ENCODE measurements at places on chromosomes 12 and 14. TPM values are rescaled to one million over a fixed set of nuclear protein-coding genes. Genes with fewer than 3 reads are reported as not detected.

TAS2R30 gene
- total RNA-seq, result 1.7 TPM

CD69 gene
- total RNA-seq, result 0.69 TPM

KCNK13 gene
- 0.10 TPM for total RNA-seq

SLC17A8 gene
- not detected for total RNA-seq

IFI27 gene
- total RNA-seq, result 3.8 TPM

FBRSL1 gene
- total RNA-seq, result 38.4 TPM

HOXC12 gene
- 1.3 TPM for total RNA-seq

EIF2B2 gene
- total RNA-seq, result 31.8 TPM

C12orf50 gene
- total RNA-seq, result not detected

CNTN1 gene
- 0.46 TPM for total RNA-seq

MYO1H gene
- 4.4 TPM for total RNA-seq

GALNT6 gene
- total RNA-seq, result 12.5 TPM

PRB2 gene
- total RNA-seq, result not detected

RBP5 gene
- 1.0 TPM for total RNA-seq

KRT7 gene
- not detected for total RNA-seq

NPAS3 gene
- total RNA-seq, result 1.6 TPM

ARMH4 gene
- 10.5 TPM for total RNA-seq

KRT80 gene
- total RNA-seq, result 1.5 TPM

NOXRED1 gene
- total RNA-seq, result 0.49 TPM

GPATCH2L gene
- total RNA-seq, result 78.8 TPM

LBHD2 gene
- total RNA-seq, result not detected

AKAP3 gene
- 1.8 TPM for total RNA-seq

PTPN6 gene
- total RNA-seq, result 22.1 TPM

JPH4 gene
- 0.64 TPM for total RNA-seq

ACADS gene
- total RNA-seq, result 5.6 TPM

TBX3 gene
- 0.41 TPM for total RNA-seq

CMA1 gene
- total RNA-seq, result not detected

RHEBL1 gene
- total RNA-seq, result 3.2 TPM

AP4S1 gene
- 9.2 TPM for total RNA-seq

SLC16A7 gene
- 14.6 TPM for total RNA-seq

BCAT1 gene
- total RNA-seq, result 110 TPM

ERBB3 gene
- total RNA-seq, result 4.2 TPM

CPNE6 gene
- total RNA-seq, result not detected

SLC6A15 gene
- 5.3 TPM for total RNA-seq

SLC38A4 gene
- total RNA-seq, result not detected

ASCL1 gene
- total RNA-seq, result not detected

MUCL1 gene
- total RNA-seq, result 15.4 TPM

Data from endothelial cell (in vitro differentiated cells).